ENCODE measurements at places on chromosomes 5 and 9. TPM values are rescaled to one million over a fixed set of nuclear protein-coding genes. Genes with fewer than 3 reads are reported as not detected.

Gene IER5L
- 2.3 TPM for polyA plus RNA-seq

Gene FOXD4L4
- polyA plus RNA-seq = not detected

Gene LIX1
- polyA plus RNA-seq = not detected

Gene SEMA4D
- polyA plus RNA-seq = 35.1 TPM

Gene PTGDS
- polyA plus RNA-seq = 24.0 TPM

Gene CFAP157
- polyA plus RNA-seq = 0.12 TPM

Gene EXOSC2
- polyA plus RNA-seq = 9.5 TPM

Gene RASEF
- polyA plus RNA-seq = 24.0 TPM

Gene BARHL1
- not detected for polyA plus RNA-seq

Gene ZNF618
- 0.92 TPM for polyA plus RNA-seq

Gene CLINT1
- polyA plus RNA-seq = 40.2 TPM

Gene GAS1
- 0.23 TPM for polyA plus RNA-seq

Gene MUSK
- 1.2 TPM for polyA plus RNA-seq

Gene PCDHGB1
- polyA plus RNA-seq = not detected

Gene DDX46
- polyA plus RNA-seq = 11.4 TPM

Gene KIAA0825
- polyA plus RNA-seq = 0.48 TPM

Gene TMC1
- not detected for polyA plus RNA-seq

Gene CMBL
- polyA plus RNA-seq = 261 TPM

Gene FAM174A
- polyA plus RNA-seq = 21.7 TPM

Gene TRIO
- polyA plus RNA-seq = 53.2 TPM
